ENCODE measurements at places on chromosomes 3 and 15.
A peak's percentile ranks its signal among the peaks of the same experiment; 100 is the strongest.

DNA sequence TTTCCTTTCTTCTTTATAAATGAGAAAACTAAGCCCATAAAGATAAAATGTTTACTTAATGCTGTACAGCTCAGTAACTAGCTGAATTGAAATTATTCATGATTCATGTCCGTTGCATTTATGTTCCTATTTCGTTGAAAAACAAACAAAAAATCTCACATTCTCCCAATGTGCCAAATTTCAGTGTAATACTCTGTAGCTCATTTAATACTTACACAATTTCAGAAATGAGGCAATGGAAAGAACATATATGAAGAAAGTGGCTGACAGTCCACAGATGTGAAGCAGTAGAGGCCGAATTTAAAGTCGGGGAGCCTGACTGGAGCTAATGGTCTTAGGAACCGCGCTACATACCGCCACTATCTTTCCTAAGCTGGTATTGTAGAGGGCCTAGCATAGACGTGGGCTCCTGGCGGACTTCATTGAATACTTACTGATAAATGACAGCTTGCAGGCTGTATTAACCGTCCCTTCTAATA is 651 bp downstream of the PLSCR2 start:
- DNase-seq = no peak

- DNase-seq = no peak
These were observed 65.4 kb upstream of the THSD4 start for GRCh38 chr15:71049706-71050422.

GRCh38 chr3:81910244-81910852 is 148.9 kb upstream of the GBE1 start:
- peak; percentile 69 for DNase-seq

- no peak for DNase-seq
These were observed 309.8 kb upstream of the ICE2 start for GRCh38 chr15:60788692-60789103.

DNA sequence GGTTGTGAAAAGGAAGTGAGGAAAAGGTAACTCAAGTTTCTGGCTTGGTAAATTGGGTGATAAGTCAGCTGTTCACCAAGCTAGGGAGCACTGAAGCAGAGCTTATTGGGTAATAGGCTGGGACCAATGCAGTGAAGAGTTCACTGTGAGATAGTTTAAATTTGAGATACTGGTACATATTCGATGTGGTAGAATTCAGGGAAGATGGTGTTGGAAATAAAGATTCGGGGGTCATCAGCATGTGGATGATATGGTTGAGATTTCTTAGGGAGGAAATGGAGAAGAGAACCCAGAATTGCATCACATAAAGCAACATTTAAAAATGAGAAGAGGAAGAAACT is 16.9 kb downstream of the MME start:
- no peak for DNase-seq

GRCh38 chr3:95210878-95211277 is 1148.0 kb downstream of the NSUN3 start:
- DNase-seq = no peak

- no peak for DNase-seq
These were observed 72.7 kb upstream of the PLXNA1 start for GRCh38 chr3:126910231-126910630.

DNA sequence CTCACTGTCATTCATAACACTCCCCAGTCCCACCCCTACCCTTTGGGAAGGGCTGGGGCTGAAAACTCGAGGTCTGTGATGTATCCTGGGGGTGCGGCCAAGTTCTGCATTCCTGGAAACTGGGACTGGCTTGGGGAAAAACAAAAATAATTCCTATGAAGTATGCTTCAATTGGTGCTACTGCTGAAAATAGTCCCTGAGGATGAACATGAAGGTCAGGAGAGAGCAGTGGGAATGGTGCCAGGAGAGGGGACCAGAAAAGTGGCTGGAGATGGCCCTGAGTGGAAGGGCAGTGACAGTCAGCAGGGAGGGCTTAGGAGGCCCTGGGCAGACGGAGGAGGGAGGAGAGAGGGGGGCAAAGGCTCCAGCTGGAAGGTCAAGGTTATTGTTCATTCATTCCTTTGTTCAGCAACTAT is 4.8 kb upstream of the ISLR start:
- no peak for DNase-seq

GRCh38 chr3:12097971-12098370 is 60.7 kb downstream of the TIMP4 start:
- DNase-seq = no peak

GRCh38 chr3:173938159-173938558 is 540.6 kb downstream of the NLGN1 start:
- peak; percentile 5 for DNase-seq

DNA sequence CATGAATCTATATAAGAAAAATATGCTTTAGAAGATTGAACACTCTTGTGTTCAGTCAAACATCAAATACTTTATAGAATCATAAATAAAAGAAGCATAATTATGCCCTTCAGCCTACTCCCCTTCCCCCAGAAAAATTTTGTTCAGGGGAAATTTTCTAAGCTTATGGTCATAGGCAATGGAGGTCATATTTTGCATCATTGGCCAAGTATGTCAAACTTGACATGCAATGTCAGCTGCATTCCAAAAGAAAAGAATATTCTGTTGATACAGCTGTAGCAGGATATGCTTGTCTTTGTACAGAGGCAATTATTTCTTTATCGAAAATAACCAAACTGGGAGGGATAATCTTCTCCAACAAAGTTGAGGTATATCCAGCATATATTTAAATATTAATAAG is 328.2 kb downstream of the ZIC1 start:
- DNase-seq = no peak

Measured in OCI-M1 (cell line).